ENCODE measurements at places on chromosomes 7 and 10.

DNA sequence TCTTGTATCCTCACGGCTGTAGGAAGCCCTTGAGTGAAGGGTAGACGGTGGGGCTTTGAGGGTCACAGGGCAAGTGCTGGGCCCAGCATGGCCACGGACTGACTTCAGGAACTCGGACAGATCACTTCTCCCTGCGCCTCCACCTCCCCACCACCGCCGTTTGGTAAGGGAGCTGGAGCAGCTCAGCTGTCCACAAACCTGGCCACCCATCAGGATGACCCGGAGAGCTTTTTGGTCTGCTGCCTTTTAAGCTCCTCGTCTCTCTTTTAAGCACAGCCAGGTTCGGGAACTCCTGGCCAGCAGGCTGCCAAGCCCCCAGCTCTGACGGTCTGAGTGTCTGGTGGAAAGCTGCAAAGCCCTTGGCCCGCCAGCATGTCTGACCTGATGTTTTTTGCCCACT, 64.1 kb downstream of the ABRAXAS2 start:
- DNase-seq: no peak

DNA sequence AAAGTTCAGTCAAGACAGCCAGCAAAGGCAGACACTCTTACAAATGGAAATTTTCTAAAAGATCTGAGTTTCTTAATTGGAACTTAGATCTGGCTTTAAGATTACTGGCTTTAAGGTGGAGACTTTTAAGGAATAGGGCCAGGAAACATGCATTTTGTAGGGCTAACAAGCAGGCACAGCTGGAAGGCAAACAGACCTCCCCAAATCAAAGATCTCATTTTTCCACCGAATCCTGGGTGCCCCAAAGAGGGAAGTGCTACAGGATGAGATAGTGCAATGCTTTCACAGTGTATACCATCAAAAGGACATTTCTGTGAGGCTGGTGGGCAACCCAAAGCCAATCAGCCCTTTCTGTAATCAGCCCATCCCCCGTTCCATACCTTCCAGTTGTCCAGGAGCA, 27.4 kb downstream of the MRPL32 start:
- DNase-seq: no peak

DNA sequence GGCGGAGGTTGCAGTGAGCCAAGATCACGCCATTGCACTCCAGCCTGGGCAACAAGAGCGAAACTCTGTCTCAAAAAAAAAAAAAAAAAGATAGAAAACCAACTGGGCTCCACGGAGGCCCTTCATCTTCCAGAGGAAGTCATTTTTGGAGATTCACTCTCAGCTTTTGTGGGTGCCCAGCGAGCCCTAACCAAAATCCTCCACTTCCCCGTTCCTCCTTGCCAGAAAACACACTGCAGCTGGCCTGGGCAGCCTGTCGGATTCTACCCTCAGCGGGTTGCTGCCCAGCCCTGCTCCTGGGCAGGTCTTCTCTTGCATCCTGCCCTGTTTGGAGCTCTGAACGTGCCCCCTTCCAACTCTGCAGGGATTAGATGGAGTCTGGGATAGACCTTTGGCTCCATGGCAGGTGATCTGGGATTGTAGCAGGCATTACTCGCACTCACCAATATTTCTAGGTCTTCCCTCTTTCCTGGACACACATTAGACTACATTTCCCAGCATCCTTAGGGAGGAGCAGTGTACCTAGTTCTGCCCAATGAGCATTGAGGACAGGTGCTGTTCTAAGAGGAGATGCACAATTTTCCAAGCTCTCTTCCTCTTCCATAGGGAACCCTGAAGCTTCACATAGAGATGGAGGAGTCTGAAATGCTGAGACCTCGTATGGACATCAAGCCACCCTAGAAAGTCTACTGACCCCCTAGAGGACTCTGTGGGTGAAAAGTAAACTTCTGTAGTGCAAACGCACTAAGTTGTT, 4.6 kb downstream of the GRID2IP start:
- DNase-seq: peak; percentile 70

GRCh38 chr10:48802611-48803071, 118.0 kb downstream of the WDFY4 start:
- no peak for DNase-seq

DNA sequence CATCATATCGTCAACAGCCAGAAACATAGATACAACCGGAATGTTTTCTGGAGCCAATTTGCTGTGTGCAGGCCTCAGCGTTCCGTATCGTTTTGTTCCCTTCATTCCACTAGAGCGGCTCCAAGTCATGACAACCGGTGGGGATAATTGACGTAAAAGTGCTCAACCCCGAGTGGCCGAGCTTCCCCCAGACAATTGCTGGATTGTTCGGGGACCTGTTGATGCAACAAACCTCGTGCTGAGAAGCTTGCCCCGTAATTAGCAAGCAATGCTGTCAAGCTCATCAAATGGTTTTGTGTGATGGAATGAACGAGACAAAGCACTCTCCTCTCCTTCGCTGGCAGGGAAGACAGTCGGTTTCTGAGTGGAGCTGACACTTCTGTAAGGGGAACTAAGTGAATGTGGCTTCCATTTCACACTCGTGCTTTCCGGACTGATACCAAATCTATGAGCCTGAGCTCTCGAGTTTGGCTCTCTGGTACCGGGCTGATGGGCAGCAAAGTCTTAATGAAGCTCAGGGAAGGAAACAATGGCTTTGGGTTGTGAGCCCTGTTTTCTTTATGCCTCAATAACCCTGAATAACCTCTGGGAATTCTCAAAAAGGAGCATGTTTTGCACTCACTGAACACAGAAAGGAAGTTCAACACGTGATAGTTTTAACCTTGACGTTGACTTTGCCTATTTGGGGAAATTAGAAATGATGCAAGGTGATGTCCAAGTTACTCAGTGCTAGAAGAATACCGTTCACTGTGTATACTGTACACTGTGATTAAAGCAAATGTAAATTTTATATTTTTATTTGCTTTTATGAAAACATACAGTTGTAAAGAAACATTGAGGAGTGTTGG, 220.5 kb downstream of the BAMBI start:
- no peak for DNase-seq

GRCh38 chr7:40586197-40586596, 451.4 kb downstream of the SUGCT start:
- no peak for DNase-seq

- DNase-seq: peak; percentile 15
Observed at GRCh38 chr7:7642081-7642480, 1.5 kb downstream of the UMAD1 start.

- no peak for DNase-seq
Observed at GRCh38 chr7:27944643-27945042, 204.7 kb downstream of the TAX1BP1 start.

DNA sequence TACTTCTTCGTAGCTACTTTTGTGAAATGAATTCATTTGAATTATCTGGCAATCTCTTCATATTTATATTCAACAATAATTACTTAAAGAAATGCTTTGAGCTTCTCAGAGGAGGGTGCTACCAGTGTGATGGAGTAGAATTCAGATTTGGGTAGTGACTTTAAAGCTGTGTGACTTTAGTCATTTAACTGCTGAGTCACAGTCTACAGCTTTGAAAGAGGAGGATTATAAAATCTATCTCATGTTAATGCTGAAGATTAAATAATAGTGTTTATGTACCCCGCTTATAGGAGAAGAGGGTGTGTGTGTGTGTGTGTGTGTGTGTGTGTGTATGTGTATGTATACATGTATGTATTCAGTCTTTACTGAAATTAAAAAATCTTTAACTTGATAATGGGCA, 68.2 kb downstream of the CFTR start:
- no peak for DNase-seq

DNA sequence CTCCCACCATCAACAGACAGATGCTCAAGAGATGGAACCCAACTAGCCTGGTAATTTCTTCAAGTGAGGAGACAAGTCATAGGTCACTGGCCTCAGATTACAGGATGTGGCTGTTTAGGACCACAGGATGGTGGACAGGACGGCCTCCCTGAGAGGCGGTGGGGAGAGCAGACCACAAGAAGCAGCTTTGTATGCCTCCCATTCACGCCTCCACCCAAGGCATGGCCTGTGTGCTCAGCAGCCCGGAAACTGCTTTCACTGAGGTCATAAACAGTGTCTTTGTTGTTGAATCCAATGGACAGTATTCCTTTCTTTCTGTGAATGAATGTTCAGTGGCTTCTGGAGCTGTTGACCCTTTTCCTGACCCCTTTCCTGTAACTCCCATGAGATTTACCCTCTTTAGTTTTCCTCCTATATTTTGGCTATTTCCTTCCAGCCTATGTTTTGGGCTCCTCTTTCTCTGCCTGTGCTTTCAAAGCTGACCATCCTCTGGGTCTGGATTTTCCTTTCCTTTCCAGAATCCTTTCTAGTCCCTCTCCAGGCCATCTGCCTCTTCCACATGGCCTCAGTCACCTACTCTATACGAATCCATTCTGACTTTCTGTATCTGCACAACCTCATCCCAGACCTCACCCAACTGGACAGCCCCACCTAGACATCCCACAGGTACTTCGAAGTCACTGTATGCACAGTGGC, 32.4 kb upstream of the INPP5F start:
- no peak for DNase-seq

- peak; percentile 79 for DNase-seq
Observed at GRCh38 chr10:42783181-42783549, 570 bp downstream of the BMS1 start.

- no peak for DNase-seq
Observed at GRCh38 chr7:147069771-147070170, 953.2 kb downstream of the CNTNAP2 start.

DNA sequence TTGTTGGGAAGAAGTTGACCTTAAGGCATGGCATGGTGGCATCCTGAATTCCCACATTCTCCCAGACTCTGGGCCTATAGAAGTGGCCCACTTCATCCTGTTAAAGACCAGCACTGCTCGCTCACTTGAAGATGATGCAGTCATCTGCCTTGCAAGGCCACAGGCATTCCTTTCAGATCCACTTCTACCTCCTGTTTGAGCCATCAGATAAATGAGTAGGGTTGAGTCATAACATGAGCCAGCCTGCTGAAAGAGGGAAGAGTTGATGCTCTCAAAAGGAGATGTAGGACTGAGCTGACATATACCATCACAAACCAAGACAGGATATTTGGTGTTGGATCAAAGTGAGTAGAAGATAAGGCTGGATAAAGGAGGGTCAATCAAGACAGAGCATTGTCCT, 1.5 kb upstream of the EBLN1 start:
- DNase-seq: peak; percentile 11

- no peak for DNase-seq
Observed at GRCh38 chr10:130350996-130351395, 214.8 kb downstream of the GLRX3 start.

GRCh38 chr10:63374991-63375390, 90.8 kb downstream of the JMJD1C start:
- DNase-seq: no peak

GRCh38 chr10:27225642-27226257, 14.8 kb downstream of the ACBD5 start:
- no peak for DNase-seq

GRCh38 chr7:11492307-11492706, 339.7 kb downstream of the THSD7A start:
- no peak for DNase-seq

GRCh38 chr7:28112467-28112866, 68.1 kb downstream of the JAZF1 start:
- no peak for DNase-seq

DNA sequence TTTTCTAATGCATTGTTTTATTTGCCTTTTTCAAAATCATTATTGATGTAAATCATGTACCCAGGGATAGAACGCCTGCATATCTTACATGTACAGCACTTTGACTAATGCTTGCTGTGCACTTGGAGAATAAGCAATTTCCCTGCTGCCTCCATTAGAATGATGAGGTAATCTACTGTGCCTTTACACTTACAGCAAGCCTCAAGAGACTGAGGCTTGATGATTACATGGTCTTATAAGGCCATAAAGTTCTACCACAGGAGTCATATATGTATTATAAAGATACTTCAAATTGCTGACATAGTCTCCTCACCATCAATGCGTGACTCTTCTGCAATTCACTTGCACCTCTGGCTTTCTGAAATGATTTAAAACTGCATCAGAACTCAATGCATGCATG, 328.6 kb upstream of the HGF start:
- peak; percentile 5 for DNase-seq

GRCh38 chr7:39554583-39555165, 11.5 kb upstream of the YAE1 start:
- no peak for DNase-seq

GRCh38 chr7:73647725-73648592, 19.7 kb upstream of the VPS37D start:
- DNase-seq: peak; percentile 83

DNA sequence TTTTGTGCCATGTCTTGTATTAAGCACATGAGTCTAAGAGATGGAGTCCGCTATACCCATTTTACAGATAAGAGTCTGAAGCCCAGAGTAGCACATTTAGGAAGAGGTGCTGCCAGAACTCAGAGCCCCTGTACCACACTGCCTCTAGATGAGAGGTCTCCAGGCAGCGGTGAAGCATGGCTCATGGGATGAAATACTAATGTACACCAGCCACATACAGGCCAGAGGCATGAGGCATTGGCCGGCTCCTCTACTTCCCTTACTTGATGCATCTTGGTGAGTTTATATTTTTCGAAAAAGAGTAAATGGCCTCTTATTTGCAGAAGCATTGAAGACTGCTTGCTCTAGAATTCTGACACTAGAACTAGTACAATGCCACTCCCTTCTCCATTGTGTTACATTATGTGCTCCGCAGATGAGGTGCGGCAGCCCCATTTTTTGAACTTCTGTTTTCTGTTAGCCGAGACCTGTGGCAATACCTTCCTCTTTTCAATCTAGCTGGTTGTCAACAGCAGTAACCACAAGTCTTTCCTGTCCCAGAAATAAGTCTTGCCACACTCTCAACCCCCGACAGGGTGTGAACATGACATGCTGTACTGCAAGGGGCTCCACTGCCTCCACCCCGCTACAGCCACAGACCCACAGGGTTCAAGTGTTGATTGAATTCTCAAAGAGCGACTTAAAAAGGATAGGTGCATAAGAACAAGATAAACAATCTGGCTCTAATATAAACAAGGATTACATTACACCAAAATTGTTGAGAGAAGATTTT, 145.3 kb downstream of the CELF2 start:
- DNase-seq: no peak

DNA sequence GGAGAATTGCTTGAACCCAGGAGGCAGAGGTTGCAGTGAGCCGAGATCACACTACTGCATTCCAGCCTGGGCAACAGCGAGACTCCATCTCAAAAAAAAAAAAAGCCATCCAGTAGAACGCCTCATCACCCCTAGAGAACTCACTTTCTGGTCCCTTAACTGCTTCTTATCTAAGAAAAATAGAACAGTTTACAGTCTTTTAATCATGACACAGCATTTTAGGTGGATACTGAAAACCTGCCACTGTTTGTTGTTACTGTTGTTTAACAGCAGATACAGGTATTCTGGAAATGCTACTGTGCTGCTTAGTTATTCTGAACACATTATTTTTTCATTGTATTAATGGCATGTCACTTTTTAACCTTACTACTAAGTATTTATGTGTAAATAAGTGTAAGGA, 624.3 kb upstream of the GHITM start:
- no peak for DNase-seq

GRCh38 chr7:139721821-139722220, 56.0 kb downstream of the HIPK2 start:
- DNase-seq: no peak
